ENCODE measurements at places on chromosomes 3 and 15. TPM values are rescaled to one million over a fixed set of nuclear protein-coding genes. Genes with fewer than 3 reads are reported as not detected.

CD276 gene
- 2.8 TPM for total RNA-seq

RSL24D1 gene
- 181 TPM for total RNA-seq

CCRL2 gene
- total RNA-seq, result 3.2 TPM

POMGNT2 gene
- 6.6 TPM for total RNA-seq

ADGRG7 gene
- not detected for total RNA-seq

POLG gene
- 71.5 TPM for total RNA-seq

ARL13B gene
- total RNA-seq, result 17.9 TPM

STAB1 gene
- total RNA-seq, result 0.12 TPM

IQSEC1 gene
- total RNA-seq, result 31.2 TPM

TMEM207 gene
- not detected for total RNA-seq

GPR62 gene
- total RNA-seq, result 0.10 TPM

Measured in activated T-cell treated with anti-CD3 and anti-CD28 coated beads, Interleukin-2, amount 50 U/mL, for 72 hours (primary cell).